HEK293T (cell line): ENCODE measurements at places on chromosomes 11 and 22.
A peak's percentile ranks its signal among the peaks of the same experiment; 100 is the strongest.

DNA sequence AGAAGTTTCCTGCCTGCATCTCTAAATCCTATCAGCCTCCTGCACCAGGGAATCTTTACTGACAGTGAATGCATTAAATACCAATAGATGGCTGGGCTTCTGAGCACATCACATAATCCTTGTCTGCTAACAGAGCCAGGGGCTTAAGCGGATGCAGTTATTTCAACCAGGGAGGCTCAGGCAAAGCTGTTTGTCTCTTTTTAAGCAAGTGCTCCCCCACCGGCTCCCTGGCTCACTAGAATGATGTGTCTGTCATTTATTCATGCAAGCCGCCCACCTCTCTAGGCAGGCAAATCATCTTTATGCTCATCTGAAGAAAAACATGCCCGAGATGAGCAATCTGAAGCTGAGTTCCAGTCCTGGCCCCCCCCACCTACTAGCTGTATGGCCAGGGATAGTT lies 182.3 kb downstream of the TENM4 start:
- no peak for DNase-seq

DNA sequence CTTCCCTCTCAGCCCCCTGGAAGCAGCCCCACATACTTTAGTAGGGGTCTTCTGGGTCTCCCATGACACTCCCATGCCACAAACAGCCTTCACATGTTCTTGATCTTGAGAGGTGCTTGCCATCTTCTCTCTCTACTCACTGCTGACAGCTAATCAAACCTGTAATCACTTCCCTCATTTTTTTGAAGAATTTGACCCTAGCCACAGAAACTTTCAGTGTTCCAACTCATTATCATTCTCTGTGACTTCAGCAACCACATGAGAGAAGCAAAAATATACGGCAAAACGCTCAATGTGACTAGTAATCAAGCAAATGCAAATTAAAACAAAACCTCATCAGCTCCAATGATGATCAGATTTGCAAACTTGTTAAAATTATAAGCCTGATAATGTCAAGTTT lies 38.3 kb upstream of the POU2AF2 start:
- DNase-seq, result no peak

- DNase-seq, result no peak
Observed at GRCh38 chr11:17921659-17922415, 91.0 kb downstream of the SERGEF start.

GRCh38 chr22:26416670-26417276 lies 12.3 kb upstream of the ASPHD2 start:
- DNase-seq, result no peak

- DNase-seq, result no peak
Observed at GRCh38 chr11:129852125-129852740, 36.6 kb downstream of the TMEM45B start.

DNA sequence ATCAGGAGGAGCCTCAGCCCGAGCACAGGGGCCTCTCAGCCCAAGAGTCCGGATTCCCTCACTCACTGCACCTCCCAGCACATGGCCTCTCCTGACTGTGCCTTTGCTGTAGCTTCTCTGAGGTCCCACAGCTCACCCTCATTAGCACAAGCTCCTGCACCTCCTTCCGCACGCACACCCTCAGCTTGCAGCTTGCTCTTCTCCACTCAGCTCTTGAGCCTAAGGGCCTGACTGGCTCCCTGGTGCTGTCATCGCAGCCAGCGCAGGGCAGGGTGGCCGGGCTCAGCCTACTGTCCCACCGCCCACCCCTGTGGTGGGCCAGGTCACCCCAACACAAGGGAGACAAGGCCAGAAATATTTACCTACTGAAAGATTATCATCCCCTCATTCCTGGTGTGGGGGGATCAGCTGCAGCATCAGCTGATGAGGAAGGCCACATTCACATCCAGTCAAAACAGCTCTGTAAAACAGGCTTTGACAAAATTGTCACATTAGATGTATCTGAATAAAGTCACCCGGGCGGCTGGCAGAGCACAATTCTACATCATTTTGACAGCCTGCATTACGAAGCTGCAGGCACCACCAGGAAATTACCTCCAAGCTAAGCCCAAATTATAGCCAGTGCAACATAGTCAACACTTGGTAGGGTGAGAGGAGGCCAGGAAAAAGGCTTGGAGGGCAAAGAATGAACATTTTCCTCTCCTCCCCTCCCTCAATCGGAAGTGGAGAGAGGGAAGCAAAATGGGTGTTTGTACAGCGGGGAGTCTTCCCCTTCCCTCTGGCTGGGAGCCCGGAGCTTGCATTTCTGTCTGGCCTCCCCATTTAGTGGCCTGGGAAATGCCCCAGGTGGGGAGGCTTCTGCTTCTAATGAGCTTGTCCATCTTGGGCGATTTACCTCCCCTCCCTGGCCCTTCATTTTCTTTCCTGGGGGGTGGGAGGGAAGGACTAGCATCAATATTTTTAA lies 29.5 kb upstream of the IGSF9B start:
- no peak for DNase-seq

DNA sequence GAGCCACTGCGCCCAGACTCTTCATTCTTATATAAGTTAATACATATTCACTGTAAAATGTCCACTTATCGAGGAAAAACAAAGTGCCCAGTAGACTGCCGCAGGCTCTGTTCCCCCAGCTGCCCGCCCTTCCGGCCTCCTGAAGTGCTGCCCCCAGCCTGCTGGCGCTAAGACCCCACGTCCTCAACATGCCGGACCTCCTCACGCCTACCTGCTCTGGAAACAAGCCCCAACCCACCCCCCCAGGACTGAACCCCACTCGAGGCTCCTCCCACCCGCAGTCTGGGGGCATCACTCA lies 1.1 kb downstream of the GATD1 start:
- no peak for DNase-seq

GRCh38 chr11:31788085-31788484 lies 23.0 kb downstream of the PAX6 start:
- no peak for DNase-seq

GRCh38 chr11:107276077-107276476 lies 181.5 kb downstream of the CWF19L2 start:
- no peak for DNase-seq

- DNase-seq, result no peak
Observed at GRCh38 chr11:64384028-64384737, 25.2 kb downstream of the RPS6KA4 start.

DNA sequence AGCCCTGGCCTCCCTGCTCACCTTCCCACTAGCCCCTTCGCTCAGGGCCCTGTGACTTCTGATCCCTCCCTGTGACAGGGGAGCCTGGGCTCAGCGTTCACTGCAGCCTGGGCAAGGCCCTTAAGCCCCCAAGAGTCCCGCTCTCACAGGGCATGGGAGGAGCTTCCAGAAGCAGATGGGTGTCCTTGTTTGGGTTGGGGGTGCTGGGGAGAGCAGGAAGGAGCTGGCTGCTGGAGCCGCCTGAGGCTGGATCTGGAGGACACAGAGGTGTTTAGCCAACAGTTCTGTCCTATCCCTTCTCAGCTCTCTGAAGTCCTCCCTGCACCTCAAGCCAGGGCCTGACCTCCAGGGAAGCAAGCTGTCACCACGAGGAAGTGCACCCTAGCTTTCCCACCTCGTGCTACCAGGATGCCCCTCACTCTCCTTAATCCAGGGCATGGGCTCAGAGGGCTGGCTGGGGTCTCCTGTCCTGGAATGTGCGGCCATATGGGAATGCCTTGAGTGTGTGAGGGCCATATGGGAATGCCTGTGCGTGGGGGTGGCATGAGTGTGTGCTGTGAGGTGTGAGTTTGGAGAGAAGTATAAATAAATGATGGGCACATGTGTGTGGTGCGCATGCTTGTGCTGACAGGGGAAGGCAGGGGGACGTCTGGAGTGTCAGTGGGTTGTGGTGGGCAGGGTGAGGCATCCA lies 25.0 kb upstream of the TUB start:
- no peak for DNase-seq

- no peak for DNase-seq
Observed at GRCh38 chr11:2997406-2997805, 5.3 kb upstream of the NAP1L4 start.

DNA sequence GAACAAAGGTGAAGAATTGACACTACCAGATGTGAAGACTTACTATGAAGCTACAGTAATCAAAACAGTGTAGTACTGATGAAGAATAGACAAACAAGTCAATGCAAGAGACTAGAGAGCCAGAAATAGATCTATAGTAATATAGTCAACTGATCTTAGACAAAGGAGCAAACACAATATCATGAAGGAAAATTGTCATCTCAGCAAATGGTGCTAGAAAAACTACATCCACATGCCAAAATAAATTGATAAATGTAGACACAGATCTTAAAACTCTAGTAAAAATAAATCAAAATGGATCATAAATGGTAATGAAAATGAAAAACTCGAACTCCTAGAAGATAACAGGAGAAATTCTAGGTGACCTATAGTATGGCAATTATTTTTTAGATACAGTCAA lies 609.5 kb downstream of the NELL1 start:
- DNase-seq, result no peak

DNA sequence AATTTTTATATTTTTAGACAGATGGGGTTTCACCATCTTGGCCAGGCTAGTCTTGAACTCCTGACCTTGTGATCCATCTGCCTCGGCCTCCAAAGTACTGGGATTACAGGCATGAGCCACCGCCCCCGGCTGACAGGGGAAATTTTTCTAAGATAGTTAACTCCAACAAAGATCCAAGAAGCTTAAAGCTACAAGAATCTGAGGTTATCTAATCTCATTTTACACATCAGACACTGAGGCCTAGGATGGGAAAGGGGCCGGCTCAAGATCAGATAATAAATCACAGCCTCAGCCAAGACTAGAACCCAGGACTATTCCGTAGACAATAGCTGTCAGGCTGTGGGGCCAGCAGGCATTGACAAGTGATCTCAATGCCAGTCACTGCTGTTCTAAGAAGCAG lies 94.0 kb downstream of the AMBRA1 start:
- DNase-seq, result no peak

DNA sequence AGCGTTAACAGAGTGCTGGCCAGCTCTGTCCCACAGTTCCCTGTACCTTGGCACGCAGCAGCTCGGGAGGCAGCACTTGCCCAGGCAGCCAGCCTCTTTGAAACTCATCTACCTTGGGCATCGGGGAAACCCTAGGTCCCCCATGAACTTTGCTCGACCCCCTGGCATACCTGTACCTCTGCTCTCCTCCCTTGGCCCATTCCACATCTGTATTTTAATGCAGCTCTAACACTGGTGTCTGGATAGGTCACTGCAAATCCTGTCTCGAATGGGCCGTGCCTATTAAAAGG lies 304.1 kb downstream of the TBC1D22A start:
- no peak for DNase-seq

GRCh38 chr22:37021710-37022482 lies 2.4 kb downstream of the MPST start:
- DNase-seq, result peak; percentile 59

DNA sequence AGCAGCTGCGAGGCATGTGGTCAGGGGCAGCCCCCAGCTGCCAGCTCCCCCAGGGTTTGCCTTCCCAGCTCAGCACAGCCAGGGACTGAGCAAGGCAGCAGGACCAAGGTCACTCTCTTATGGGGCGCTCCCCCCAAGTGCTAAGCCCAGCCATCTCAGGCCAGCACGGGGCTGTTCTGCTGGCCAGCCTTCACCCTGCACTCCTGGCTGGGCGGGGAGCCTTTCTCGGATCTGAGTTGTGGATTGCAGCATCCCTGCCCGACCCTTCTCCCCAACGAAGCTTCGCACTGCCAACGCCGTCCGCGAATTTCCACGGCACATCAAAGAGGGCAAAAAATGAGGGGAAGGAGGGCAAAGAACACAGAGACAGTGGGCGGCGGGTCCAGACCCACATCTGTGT lies 42.5 kb upstream of the GAL start:
- no peak for DNase-seq

DNA sequence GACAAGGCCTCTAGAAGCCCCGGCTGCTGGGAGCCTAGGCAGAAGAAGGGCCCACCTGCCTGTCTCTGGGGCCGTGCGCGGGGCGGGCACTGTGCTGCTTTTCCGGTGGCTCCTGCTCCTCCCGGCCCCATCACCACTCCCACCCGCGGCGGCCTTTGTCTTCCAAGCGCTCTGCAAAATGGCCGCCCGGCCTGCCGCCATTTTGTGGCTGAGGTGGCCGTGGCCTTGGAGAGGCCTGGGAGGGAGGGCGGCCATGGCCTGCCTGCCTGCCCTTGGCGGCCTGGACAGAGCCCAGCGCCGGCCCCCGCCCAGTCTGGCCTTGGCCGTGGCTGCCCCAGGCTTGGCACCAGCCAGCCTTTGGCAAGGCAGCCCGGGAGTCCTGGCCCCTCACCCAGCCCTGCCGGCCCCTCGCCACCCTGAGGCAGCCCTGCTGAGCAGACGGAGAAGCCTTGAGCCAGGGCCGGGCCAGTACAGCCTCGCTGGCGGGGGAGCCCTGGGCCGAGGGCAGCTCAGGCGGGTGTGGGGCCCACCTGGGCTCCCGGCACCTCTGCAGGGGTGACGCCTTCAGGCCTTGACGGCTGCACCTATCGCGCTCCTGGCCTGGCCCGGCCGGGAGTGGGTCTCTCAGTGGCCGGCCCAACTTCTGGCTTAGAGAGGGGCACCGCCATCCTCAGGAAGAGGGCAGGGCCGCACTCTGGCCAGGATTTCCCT lies 46.0 kb upstream of the PPARA start:
- DNase-seq, result no peak
